ENCODE measurements at places on chromosomes 13 and 19.
A peak's percentile ranks its signal among the peaks of the same experiment; 100 is the strongest.

GRCh38 chr13:74625541-74625940 lies 491.3 kb upstream of the KLF12 start:
- DNase-seq: no peak

DNA sequence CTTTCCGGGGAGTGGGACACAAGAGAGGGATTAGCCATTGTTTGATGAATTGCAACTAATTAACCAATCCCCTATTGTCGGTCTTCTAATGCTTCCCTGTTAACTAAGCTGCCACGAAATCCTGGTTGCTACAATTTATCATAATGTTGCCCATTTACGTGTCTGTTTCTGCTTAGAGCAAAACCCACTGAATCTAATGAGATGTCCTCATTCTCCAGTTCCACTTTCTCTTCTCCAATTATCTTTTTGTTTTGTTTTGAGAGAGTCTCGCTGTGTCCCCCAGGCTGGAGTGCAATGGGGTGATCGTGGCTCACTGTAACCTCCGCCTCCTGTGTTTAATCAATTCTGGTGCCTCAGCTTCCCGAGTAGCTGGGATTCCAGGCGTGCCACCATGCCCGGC lies 5.2 kb upstream of the DPP9 start:
- no peak for DNase-seq

DNA sequence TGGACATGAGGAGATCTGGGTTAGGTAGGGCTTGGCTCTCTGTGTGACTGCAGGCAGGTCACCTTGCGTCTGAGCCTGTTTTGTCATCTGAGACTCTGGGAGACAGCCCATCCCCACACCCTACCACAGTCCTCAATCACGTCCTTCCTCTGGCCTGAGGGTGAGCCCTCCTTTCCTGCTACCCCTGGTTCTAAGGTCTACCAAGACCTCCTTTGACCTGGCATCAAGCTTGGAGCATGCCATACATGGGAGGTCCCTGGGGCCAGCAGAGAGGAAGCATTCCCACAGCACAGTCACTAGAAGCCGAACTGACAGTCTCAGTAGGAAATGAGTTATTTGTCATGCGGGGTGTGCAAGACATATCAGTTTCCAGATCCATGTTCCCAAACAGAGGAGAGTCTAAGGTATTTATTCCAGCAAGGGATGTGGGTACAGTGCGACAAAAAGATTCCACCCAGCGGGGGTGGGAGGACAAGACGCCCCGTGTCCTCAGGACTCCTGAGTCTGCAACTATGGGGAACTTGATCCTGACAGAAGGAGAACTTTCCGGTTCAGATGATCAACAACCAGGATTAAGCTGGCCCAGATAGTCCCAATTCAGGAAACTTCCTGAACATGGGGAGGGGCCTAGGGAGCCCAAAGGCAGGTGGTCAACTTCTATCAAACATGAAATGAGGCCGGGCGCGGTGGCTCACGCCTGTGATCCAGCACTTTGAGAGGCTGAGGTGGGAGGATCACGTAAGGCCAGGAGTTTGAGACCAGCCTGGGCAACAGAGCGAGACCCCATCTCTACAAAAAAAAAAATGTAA lies 9.5 kb downstream of the ARRDC2 start:
- no peak for DNase-seq

- no peak for DNase-seq
Observed at GRCh38 chr19:5579697-5580096, 11.9 kb upstream of the TINCR start.

- peak; percentile 67 for DNase-seq
Observed at GRCh38 chr19:45171211-45171623, 6.8 kb downstream of the TRAPPC6A start.

DNA sequence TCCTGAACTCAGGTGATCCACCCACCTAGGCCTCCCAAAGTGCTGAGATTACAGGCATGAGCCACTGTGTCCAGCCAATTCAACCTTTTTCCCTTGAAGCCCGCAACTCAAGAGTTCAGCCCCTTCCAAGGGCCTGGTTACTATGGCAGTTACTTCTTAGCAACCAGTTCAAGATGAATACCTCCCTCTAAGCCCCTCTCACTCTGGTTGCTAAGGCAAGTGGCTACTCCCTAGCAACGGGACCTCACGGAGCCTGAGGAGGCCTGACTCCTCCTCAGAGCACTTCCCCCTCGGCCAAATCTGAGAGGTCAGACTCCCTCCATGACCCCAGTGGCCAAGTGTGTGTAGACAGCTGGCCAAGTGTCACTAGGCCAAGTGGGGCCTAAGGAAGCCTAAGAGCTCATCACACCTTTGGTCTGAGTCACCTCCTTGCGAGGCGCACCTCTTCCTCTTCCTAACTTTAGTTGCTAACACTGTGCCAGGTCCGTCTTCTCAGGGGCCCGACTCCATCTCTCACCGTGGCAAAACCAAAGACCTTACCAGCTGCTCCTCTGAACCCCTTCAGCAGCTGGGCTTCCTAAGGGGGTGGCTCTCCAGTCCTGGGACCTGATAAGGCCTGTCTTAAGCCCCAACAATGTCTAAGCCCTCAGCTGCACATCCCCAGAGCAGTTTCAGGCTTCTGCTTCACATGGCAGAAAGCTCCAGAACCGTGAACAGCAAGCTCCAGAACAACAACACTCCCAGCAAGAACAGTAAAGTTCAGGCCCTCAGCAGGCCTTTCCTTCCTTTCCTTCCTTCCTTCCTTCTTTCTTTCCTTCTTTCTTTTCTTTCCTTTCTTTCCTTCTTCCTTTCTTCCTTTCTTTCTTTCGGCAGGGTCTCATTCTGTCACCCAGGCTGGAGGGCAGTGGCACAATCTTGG lies 9.6 kb downstream of the CD37 start:
- DNase-seq: no peak

- DNase-seq: peak; percentile 38
Observed at GRCh38 chr19:18514800-18515682, 6.8 kb downstream of the ELL start.

GRCh38 chr19:19820774-19821320 lies 703 bp downstream of the ZNF506 start:
- DNase-seq: peak; percentile 15

GRCh38 chr13:109665240-109665639 lies 121.1 kb downstream of the IRS2 start:
- DNase-seq: no peak

GRCh38 chr13:68727165-68727564 lies 1380.5 kb upstream of the ATXN8OS start:
- no peak for DNase-seq

- DNase-seq: peak; percentile 47
Observed at GRCh38 chr19:58355908-58356765, 2.8 kb upstream of the A1BG start.

GRCh38 chr13:80865329-80865728 lies 524.4 kb upstream of the SPRY2 start:
- no peak for DNase-seq

DNA sequence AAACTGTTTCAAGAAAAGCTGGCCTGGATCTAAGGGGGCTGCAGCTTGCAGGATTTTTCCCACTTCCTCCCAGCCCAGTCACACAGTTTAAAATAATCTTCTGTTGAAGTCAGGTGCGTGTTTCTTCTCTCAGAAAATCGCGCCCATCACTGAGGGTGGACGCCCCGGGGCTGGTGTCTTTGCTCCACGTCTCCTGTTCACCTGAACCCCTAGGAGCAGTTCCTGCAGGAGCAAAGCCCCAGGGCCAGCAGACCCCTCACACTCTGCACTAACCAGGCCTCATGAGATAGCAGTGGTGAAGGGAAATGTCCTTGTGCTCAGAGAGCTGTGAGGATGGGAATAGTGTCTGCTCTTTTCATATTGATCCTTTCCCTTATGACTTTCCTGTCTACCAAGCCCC lies 920 bp upstream of the SIGLEC7 start:
- no peak for DNase-seq

DNA sequence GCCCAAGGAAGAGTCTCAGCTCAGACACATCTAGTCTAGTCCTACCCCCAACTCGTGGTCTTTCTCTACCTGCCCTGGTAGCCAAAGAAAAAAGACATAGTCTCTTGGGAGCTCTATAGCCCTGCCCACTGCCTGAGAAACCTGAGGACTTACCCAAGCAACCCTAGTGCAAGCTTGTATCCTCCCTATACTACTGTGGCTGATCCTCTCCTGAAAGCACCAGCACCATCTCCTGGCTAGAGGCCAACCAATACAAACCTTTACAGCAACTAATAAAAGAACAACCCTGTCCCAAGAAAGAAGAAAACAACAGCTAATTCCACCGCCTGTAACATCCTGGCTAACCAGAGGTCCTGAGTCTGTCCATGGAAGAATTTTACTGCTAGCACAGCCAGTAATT lies 532.4 kb downstream of the SLITRK6 start:
- DNase-seq: no peak

GRCh38 chr13:48731957-48732569 lies 78.3 kb downstream of the CYSLTR2 start:
- DNase-seq: peak; percentile 61

DNA sequence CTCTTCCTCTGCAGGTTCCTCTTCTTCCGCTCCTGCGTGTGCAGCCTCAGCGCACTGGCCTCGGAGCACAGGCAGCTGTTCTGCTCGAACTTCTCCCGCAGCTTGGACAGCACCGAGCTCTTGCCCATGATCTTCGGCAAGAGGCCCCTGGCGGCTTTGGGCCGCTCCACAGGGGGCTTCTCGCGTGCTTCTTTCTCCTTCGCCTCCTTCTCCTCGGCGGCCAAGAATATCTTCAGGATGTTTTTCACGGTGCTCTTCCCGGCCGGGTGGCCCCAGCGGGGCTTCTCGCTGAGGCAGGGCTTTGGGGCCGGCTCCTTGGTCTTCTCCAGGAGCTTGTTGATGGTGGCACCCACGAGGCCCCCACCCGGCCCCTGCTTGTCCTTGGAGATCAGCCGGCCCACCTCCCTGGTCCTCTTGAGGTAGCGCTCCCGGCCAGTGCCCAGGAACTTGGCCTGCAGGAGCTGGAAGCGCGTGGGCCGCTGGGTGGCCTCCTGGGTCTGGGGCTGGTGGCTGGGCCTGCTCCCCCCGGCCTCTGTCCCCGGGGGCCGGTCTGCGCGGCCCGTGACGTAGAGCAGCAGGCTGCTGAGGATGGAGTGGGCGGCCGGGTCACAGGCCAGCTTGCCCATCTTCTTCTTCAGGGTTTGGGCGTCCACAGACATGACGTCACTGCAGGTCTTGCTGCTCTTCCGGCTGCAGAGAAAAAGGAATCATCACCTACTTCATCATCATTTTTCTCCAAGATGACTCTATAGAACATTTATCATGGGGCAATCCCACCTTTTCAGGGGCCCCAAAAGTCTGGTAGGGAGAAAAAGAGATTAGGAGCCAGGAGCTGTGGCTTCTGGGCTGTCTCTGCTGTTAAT lies 43.8 kb upstream of the GRTP1 start:
- DNase-seq: no peak

GRCh38 chr19:3548606-3549005 lies 8.8 kb downstream of the MFSD12 start:
- DNase-seq: no peak

- no peak for DNase-seq
Observed at GRCh38 chr13:80180740-80181355, 160.1 kb downstream of the SPRY2 start.

GRCh38 chr19:33405553-33406461 lies 32.3 kb downstream of the CEBPG start:
- DNase-seq: no peak

DNA sequence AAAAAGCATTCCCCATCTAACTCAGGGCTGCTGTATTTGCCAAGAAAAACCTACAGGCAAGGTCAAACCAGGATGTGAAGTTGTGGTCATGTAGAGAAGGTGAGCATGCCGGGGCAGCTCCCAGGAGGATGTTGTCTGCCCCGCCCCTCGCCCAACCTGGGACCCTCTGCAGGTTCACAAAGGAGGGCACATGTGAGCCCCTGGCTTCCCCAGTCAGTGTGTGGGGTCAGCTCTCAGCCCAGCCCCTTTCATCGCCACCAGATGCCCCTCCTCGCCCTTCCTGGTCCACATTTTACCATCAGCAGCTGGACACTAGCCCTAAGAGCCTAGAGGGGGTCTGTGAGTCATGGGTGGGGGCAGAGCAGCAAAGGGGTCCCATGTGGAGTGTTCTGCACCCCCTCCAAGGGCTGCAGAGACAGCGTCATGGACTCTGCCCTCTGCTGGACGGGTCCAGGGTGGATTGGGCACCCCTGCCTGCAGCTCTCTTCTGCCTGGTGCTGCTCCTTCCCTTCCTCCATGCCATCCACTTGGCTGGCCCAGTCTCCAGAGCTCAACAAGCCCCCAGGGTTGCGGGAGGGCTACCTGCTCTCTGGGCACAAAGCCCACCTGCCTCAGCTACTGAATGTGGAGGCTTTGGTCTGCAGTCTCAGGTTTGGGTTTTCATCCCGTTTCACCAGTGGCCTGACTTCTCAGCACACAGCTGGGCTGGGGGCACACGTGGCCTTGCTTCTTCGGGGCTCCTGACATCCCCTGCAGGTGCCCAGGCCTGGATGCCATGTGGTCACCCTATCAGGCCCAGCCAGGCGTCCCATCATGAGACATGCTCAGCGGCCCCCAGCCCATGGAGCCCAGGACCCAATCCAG lies 3.7 kb downstream of the PLEKHF1 start:
- no peak for DNase-seq

- DNase-seq: no peak
Observed at GRCh38 chr19:52936151-52936953, 13.1 kb upstream of the ZNF888 start.

- DNase-seq: no peak
Observed at GRCh38 chr13:102830646-102831045, 15.2 kb upstream of the ERCC5 start.

DNA sequence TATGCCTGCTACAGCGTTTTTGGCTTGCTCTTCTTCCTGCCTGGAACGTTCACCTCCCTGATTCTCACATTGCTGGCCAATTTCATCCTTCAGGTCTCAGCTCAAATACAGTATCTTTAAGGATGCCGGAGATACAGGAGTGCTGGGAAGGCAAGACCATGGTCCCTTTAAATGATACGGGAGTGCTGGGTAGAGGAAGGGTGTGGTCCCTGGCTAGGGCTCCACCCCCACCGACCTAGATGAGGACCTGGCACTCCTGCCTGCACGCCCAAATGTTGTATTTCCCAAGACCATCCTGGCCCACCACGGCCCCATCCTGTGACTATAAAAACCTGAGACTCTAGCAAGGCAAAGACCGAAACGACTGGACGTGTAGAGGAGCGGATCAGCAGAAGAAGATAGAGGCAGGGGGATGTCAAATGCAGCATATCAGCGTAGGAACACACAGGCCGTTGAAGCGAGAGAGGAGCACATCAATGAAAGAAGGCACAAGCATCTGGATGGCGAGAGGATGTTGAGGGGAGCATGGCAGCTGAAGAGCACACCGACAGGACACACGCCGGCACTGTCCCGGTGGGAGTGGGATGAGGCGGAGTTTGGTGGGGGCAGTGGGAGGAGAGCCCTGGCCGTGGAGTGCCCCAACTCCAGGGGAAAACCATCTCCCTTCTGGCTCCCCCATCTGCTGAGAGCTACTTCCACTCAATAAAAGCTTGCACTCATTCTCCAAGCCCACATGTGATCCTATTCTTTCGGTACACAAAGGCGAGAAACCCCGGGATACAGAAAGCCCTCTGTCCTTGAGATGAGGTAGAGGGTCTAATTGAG lies 74.0 kb downstream of the PCDH9 start:
- no peak for DNase-seq

GRCh38 chr19:54937926-54938325 lies 9.4 kb downstream of the NLRP7 start:
- peak; percentile 71 for DNase-seq

- DNase-seq: no peak
Observed at GRCh38 chr13:103516015-103516795, 450.0 kb upstream of the SLC10A2 start.

GRCh38 chr13:44815623-44816022 lies 173.6 kb downstream of the NUFIP1 start:
- DNase-seq: peak; percentile 73

All from activated CD4-positive, alpha-beta T cell treated with anti-CD3 and anti-CD28 coated beads, Interleukin-10, Interleukin-2, amounts not matched to agents 100 ng/mL and 50 ng/mL, durations not matched to agents 16 hours and 8 hours (primary cell).